Stomach (tissue), 19 donors: ENCODE measurements at places on chromosomes 1 and 21.

DNA sequence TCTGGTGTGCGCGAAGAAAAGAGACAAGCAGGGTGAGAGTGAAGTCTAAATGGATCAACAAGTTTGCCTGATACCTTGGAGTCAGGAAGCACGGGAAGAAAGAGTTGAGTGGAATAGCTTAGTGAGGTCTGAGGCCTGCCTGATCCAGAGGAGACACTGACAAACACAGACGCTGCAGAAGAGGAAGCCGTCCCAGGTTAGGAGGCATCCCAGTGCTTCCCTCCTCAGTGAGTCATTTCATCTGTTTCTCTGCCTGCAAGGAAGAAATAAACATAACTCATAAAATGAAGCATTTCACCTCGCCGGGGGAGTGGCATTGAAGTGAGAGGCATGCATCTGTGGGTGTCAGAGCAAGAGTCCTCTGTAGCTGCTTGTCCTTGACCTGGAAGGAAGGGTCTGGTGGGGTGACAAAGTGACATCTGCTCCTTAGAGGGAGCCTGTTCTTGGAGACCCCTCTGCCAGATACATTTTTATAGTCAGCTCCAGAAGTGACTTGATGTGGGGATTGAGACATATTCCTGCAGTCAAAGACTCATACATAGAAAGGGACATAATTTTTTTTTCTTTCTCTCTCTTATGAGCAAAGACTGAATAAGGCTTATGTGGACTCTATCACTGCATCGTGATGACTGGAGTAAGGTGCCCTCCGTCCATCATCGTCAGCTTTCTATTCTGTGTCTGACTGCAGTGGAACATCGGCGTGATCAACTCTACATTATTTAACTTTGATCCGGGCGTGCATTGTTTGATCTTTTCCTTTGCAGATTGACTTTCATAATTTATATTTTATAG lies 256.7 kb downstream of the KIF26B start:
- no peak for DNase-seq

GRCh38 chr21:38439426-38439825 lies 58.9 kb downstream of the ERG start:
- DNase-seq, result no peak

GRCh38 chr21:26146681-26147080 lies 23.9 kb downstream of the APP start:
- no peak for DNase-seq

DNA sequence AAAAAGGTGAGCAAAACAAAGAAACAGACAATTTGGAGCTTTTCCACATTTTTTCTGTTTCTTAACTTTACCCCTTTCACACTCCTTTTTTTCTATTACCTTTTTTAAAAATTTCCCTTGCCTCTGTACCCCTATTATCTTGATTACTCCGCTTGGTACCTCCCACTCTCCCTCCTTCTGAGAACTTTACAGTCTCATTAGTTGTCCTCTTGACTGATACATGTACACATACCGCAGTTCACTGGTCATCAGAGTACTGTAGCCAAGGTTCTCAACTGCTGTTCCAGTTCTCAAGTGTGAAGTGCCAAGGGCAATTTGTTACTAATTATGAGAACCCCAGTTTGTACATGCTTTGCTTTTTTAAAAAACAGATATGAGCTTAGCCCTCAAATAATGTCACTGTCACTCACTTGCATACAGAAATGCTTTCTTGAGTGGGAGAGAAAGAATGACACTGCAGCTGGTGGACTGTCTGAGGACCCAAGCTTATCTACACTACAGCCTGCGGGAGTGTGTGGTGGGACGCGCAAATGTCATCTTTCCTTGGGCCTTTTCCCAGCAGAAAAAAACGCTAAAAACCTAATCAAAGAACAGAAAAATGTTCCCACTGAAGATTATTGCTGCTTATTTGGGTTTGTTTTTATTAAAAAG lies 160.8 kb downstream of the DISP1 start:
- DNase-seq, result no peak

- DNase-seq, result no peak
Measured at GRCh38 chr1:195520757-195521156, 1087.5 kb downstream of the KCNT2 start.

- peak; percentile 22 for DNase-seq
Measured at GRCh38 chr1:194042736-194043135, 856.3 kb upstream of the B3GALT2 start.

- no peak for DNase-seq
Measured at GRCh38 chr1:160741092-160741501, 2.0 kb downstream of the SLAMF7 start.

DNA sequence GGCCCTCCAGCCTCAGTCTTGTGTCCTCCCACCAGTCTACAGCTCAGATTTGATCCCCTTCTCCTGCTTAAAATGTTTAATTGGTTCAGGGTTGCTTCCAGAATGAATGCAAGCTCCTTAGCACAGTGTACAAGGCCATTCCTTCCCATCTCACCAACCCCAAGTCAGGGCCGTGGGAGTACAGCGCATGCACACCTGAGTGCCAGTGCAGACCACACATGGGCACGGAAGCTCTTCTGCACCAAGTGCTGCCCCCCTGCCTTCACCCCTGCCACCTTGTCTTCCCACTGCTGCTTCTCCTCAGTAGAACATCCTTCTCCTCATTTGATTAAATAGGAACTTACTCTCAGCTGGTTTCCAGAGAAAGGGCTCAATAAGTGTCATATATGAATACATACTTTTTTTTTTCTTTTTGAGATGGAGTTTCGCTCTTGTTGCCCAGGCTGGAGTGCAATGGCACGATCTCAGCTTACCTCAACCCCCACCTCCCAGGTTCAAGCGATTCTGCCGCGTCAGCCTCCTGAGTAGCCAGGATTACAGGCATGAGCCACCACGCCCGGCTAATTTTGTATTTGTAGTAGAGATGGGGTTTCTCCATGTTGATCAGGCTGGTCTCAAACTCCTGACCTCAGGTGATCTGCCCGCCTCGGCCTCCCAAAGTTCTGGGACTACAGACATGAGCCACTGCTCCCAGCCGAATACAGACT lies 9.3 kb downstream of the PMF1 start:
- DNase-seq, result no peak

DNA sequence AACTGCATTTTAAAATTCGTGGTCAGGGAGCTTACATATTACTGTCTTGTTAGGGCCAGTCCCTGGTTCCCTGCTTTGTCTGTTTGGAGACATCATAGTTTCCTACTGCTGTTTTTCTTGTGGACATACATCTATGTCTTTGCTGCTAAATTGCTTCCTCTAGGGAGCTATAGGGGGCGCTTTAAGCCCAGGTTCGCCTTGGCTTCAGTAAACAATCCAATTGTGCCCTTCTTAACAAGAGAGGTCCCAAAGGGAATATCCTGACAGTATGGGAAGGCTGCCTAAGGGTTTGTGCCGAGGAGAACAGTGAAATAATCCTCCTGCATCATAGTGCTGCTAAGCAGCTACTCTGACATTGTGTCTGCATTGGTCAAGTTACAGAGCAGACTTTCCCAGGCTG lies 112.5 kb downstream of the USH2A start:
- peak; percentile 48 for DNase-seq

DNA sequence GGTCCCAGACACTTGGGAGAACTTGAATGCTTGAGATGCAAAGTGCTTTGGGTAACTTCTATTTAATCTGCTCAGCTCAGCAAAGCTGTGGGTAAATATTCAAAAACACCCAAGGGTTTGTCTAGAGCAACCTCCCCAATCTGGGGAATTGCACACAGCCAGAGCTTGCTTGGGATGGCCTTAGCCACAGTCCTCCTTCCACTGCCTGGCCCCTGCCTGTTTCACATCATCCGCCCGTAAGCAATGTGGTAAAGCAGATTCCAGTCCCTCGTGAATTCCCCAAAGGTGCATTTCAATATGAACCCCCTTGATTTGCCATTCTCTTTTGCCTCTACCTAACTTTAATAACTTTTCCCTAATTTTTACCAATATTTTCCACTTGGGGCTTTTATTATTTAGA lies 418.1 kb downstream of the DISC1 start:
- DNase-seq, result no peak

DNA sequence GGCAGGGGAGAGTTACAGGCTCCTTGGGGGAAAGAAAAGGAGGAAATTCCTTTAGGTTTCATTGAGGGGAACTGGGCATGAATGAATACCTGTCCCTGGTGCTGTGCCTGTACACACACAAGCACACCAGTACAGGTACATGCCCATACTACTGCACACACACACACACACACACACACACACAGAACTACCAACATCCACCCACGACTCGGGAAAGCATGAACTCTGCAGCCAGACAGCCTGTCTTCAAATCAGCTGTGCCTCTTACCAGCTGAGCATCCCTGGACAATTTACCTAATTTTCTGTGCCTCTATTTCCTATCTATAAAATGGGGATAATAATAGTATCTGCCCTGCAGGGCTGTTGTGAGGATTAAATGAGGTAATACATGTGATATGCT lies 7.2 kb upstream of the GRIK3 start:
- DNase-seq, result no peak

GRCh38 chr1:56472860-56473259 lies 106.5 kb downstream of the PLPP3 start:
- DNase-seq, result no peak

DNA sequence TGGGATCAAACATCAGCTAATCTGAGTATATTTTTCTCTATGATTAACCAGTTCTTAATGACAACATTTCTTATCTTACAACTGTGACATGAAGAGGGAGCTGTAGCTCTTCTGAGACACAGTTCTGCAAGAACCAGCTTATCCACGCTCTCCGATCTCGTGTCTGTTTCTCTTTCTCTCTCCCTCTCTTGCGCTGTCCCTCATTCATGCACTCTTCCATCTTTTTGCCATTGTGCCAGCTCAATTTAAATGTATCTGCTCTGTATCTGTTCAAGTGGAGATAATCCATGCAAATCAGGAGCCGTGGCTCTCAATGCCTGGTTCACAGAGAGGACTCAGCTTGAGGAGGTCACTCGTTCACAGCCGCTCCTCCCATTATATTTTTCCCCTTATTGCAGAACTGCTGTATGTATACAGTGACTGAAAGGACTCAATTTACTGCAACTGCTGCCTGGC lies 494.7 kb upstream of the ADGRL2 start:
- DNase-seq, result no peak

- no peak for DNase-seq
Measured at GRCh38 chr1:248613742-248614141, 16.2 kb upstream of the OR2T10 start.

DNA sequence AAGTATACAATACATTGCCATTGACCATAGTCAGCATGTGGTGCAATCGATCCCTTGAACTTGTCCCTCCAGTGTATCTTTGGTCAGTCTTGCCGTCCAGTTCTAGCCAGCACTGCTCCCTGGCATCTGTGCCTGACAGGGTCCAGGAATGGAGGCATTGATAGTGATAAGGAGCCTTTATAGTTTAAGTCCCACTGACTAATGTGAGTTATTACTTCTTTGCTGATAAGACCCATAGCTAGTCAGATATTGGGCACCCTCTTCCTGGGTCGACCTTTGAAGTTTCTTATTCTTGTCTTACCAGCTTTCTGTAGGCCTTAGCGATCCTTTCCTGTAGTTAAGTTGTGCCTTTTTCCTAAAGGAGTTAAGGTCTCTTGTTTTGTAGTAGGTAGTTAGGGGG lies 13.0 kb downstream of the UCK2 start:
- DNase-seq, result no peak

DNA sequence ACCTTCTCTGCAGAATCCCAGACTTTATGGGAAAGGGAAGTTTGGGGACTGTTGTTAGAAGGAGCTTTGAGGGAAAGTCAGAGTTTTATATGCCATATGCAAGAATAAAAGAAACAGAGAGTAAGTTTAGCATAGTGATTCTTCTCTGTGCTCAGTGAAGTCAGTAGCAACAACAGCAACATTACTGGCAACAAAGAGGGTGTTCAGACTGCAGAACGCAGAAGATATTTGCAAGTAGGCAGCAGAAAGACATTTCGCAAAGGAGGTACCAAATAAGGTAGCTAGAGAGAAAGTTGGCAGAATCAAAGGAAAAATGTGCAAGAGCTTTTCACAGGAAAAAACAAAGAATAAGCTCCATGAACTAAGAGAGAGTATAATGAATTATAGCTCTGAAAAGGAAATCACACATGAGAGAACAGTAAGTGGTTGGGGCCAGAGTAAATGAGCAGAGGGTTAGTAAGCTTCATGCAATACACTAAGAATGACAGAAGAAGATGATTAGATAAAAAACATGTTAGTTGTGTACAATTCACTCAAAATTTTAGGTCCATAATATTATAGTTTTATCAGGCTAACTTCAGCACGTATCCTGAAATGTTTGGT lies 98.1 kb downstream of the NEGR1 start:
- no peak for DNase-seq

- no peak for DNase-seq
Measured at GRCh38 chr1:25529518-25530185, 13.8 kb upstream of the LDLRAP1 start.

DNA sequence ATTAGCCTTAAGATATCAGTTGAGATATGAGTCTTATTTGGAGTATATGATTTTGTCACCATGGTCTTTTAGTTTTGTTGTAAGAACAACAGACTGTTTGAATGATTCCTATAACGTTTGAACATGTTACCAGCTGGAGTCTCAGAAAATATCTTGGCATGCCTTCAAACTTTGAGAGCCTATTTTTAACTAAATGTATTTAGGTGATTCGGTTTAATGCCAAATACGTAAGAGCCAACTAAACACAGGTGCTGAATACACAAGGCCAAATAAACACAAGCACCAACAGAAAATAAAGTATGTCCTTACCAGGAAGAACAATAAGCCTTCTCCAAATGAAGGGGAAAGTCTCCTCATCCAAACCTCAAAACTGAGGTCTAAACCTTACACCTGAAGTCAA lies 48.6 kb downstream of the PRKACB start:
- no peak for DNase-seq

DNA sequence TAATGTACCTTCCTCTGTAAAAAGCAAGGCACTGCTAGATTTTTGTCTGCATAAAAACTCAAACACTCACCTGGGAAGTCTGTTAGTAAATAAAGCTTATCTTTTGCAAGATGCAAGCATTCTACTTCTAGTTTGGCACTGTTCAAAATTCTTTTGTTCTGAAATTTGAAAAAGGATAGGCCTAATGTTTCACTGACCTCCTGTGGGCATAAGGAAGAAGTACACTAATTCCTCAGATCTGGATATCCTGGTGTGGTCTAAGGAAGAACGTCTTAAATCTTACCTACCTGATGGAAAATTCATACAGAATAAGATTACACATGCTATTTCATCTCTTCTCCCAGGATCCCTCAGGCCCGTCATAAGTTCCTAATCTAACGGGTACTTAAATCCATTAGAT lies 93.5 kb upstream of the CAMK1G start:
- DNase-seq, result no peak

DNA sequence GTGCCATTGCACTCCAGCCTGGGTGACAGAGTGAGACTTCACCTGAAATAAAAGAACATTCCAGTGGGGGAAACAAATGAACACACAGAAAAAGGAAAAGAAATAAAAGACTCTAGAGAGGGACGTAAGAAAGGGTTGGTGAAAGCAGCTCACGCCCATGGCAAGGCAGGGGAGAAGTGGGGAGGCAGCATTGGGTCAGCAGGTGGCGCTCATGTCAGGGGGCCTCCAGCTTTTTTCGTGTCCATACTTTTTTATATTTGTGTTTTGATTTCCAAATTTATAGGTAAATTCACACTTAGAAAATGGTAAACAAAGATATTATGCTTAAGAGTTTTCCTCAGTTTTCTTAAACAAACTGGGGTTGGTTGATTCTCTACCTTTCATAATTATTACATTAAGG lies 45.5 kb downstream of the VPS13D start:
- peak; percentile 59 for DNase-seq
